ENCODE measurements at places on chromosomes 1 and 21. TPM values are rescaled to one million over a fixed set of nuclear protein-coding genes. Genes with fewer than 3 reads are reported as not detected.

MX2 gene
- total RNA-seq, result 5.3 TPM

GRCh38 chr1:48693180-48693579 is 83.5 kb downstream of the BEND5 start:
- H3K27ac ChIP-seq, result no peak overlapping the region
- no peak overlapping the region for H3K4me3 ChIP-seq

DNA sequence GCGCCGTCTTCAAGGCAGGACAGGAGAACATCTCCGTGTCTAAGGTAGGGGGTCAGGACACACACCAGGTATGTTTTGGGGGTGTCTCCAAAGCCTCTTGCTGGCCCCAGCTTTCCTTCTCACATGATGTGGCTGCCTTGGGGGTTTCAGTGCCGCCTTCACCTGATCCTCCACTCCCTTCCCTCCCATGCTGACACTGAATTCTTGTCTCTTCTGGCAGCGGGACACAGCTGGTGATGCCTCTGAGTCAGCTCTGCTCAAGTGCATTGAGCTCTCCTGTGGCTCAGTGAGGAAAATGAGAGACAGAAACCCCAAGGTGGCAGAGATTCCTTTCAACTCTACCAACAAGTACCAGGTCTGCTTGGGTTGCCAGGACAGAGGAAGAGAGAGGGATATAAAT is 13.5 kb downstream of the ATP1A2 start:
- H3K4me1 ChIP-seq, result no peaks in the 10 kb centered on the region
- no peaks in the 10 kb centered on the region for H3K36me3 ChIP-seq
- H3K27me3 ChIP-seq, result peaks cover 16% of the 10 kb centered on the region
- no peak for DNase-seq

GRCh38 chr1:214002060-214002459 is 14.3 kb downstream of the PROX1 start:
- H3K4me1 ChIP-seq, result no peaks in the 10 kb centered on the region
- no peak overlapping the region for H3K27ac ChIP-seq
- H3K36me3 ChIP-seq, result no peaks in the 10 kb centered on the region
- DNase-seq, result no peak
- no peak overlapping the region for H3K4me3 ChIP-seq

GRCh38 chr21:33899199-33899598 is 16.4 kb downstream of the ATP5PO start:
- H3K36me3 ChIP-seq, result peaks cover 37% of the 10 kb centered on the region
- H3K27me3 ChIP-seq, result peaks cover 10% of the 10 kb centered on the region
- H3K4me1 ChIP-seq, result peaks cover 24% of the 10 kb centered on the region
- no peak overlapping the region for H3K27ac ChIP-seq

Data from activated T-helper 2 cell treated with anti-CD3 and anti-CD28 coated beads, Interferon-gamma antibody, Interleukin-2, Interleukin-4, amounts not matched to agents 10 μg/mL and 5 μg/mL and 100 μg/mL, durations not matched to agents 14 hours and 24 hours and 36 hours (primary cell).